ENCODE measurements at places on chromosomes 11 and 22.
A peak's percentile ranks its signal among the peaks of the same experiment; 100 is the strongest.

DNA sequence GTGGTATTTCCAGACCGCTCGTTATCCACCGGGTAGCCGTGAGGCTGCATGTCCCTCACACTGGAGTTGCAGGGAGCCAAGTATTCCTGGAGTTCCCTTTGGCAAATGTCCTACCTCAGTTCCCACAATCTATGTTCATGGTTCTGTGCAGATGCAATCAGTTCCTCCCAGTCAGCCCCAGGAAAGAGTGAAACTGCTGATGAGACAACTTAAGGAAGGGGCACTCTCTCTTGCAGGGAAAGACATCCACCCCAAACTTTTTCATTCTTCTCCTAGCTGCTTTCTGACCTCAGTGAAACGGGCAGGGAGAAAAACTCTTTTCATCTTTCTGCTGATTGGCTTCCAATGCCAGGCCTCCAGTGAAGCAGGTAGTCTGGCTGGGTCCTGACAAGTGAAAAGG is 205.1 kb upstream of the TMEM45B start:
- DNase-seq, result no peak

GRCh38 chr11:126914941-126915340 is 85.6 kb downstream of the KIRREL3 start:
- DNase-seq, result peak; percentile 88

GRCh38 chr11:77127235-77127911 is 673 bp upstream of the MYO7A start:
- DNase-seq, result no peak

DNA sequence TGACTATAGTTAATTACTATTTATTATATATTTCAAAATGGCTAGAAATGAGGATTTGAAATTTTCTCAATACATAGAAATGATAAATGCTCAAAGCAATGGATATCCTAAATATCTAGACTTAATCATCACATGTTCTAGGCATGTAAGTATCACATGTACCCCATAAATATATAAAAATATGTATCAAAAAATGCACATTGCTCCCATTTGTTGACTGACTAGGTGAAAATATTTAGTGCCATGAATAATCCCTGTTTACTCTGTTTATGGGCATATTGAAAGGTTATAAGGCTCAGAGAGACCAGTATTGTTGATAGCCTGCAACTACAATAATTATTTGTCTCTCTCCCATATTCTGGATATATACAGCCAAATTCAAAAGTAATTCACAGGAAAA is 3.1 kb downstream of the HBE1 start:
- DNase-seq, result no peak

DNA sequence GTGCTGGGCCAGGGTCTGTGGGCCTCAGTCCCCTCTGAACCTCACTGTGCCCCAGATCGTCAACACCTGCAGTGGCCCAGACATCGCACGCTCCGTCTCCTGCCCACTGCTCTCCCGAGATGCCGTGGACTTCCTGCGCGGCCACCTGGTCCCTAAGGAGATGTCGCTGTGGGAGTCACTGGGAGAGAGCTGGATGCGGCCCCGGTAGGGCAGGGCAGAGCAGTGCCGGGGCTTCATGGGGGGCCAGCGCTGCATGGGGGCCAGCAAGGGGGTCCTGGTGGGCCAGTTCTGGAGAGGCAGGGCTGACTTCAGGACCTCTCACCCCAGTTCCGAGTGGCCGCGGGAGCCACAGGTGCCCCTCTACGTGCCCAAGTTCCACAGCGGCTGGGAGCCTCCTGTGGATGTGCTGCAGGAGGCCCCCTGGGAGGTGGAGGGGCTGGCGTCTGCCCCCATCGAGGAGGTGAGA is 16.3 kb downstream of the EPS8L2 start:
- DNase-seq, result no peak

DNA sequence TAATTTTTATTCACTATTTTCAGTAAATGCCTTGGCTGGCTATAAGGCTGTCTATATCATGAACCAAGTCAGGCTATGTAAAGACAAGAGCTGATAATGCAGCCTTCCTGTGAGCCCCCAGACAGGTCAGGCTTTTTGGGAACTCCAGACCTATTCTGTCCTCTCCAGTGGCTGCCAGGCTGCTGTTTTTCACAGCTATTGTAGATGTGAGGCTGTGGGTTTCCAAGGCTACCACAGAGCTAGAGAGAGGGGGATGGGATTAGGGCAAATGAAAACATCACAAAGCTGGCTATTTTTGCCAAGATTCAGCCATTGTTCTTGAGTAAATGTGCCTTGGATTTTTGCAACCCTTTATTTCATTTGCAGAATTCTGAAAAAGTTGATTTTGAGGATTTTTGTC is 55.7 kb upstream of the SORL1-AS1 start:
- DNase-seq, result no peak

- DNase-seq, result no peak
Observed at GRCh38 chr22:35854334-35854733, 136.7 kb downstream of the APOL5 start.

- no peak for DNase-seq
Observed at GRCh38 chr11:75872887-75873416, 57.9 kb downstream of the UVRAG start.

- no peak for DNase-seq
Observed at GRCh38 chr11:48083421-48083820, 103.1 kb downstream of the PTPRJ start.

- peak; percentile 50 for DNase-seq
Observed at GRCh38 chr11:61922539-61922938, 5.2 kb upstream of the RAB3IL1 start.

DNA sequence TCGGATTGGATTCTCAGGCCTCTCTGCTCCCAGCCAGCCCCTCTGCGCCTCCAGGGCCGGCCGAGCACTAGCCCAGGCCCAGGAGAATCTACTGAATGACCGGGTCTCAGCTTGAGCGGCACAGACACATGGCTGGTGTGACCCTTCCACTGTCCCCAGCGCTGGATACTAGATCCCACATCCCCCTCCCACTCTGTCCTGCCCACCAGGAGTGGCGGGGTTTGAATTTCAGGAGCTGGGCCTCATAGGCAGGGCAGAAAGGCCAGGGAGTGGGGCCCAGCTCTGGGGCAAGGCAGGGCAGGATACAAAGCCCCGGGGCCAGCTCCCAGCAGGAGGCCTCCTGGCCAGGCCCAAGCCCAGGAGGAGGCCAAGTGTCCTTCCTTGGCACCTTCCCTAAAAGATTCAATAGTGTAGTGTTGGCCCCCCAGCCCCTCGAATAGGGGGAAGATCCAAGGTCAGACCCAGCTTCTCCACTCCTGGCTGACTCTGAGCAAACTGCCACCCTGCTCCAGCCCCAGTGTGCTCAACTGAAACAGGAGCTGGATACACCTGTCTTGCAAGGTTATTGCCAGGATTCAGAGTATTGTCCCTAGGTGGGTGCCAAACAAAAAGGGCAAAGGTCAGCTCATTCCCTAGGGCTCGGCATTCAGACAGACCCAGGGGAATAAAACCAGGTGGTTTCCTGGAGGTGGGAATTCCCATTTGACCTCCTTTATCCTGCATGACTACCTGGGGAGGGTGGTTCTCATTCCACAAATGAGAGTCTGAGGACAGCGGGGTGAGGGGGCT is 22.5 kb upstream of the TCF20 start:
- DNase-seq, result no peak

GRCh38 chr11:16685914-16686313 is 52.5 kb upstream of the C11orf58 start:
- no peak for DNase-seq

DNA sequence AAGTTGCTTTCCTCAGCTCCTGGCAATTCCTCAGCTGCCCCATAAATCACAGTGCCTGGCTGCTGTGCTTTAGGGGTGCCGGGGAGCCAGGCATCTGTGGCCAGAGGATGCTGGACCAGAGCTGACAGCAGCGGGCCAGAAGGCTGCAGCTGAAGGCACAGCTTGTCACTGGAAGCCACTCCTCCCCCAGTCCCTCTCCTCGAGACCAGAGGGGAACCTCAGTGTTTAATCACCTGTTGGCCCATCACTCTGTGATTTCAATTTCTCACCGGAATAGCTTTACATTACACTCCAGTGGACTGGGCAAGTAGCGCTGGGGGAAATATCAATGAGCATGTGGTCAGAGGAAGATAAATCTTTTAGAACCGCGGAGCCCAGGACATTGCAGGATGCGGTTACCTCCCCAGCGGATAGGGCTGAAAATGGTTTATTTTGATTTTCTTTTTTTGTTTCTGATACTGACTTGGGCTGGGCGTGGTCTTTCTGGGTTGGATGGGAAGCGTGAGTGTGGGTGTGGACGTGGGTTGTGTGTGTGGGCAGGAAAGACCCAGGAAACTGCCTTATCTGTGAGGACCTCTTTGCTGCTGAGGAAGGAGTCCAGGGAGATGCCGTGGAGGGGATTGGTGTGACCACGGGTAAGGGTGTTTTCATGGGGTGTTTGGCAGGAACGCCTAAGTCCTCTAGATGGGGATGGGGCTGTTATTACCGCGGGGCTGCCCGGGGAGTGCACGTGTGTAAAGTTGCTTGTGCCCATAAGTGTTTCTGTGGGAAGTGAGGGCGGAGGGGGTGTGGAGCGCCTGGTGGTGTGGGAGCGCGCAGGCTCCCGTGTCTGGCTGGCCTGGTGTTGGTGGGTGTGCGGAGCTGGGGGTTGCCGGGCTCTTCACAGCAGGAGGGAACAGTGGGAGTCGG is 4.0 kb downstream of the DAGLA start:
- DNase-seq, result no peak

GRCh38 chr22:39574779-39575551 is 4.4 kb downstream of the CACNA1I start:
- peak; percentile 20 for DNase-seq

- DNase-seq, result peak; percentile 71
Observed at GRCh38 chr11:75565221-75565814, 3.3 kb downstream of the SERPINH1 start.

- DNase-seq, result no peak
Observed at GRCh38 chr22:34797826-34798225, 268.1 kb upstream of the ISX start.

DNA sequence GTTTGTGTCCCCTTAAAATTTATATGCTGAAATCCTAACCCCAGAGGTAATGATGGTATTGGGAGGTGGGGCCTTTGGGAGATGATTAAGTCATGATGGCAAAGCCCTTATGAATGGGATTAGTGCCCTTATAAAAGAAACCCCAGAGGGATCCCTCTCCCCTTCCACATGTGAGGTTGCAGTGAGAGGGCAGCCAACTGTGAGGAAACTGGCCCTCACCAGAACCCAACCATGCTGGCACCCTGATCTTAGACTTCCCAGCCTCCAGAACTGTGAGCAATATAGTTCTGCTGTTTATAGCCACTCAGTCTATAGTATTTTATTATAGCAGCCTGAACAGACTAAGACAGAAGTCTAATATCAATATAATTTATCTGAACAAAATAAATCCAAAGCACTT is 27.1 kb upstream of the RRAS2 start:
- no peak for DNase-seq

- DNase-seq, result no peak
Observed at GRCh38 chr22:46578251-46578823, 40.9 kb upstream of the CELSR1 start.

GRCh38 chr22:23571486-23571885 is 8.6 kb downstream of the IGLL1 start:
- no peak for DNase-seq

- DNase-seq, result no peak
Observed at GRCh38 chr22:31897842-31898805, 46.2 kb upstream of the YWHAH start.

- DNase-seq, result no peak
Observed at GRCh38 chr22:25403284-25403810, 161.1 kb upstream of the GRK3 start.

DNA sequence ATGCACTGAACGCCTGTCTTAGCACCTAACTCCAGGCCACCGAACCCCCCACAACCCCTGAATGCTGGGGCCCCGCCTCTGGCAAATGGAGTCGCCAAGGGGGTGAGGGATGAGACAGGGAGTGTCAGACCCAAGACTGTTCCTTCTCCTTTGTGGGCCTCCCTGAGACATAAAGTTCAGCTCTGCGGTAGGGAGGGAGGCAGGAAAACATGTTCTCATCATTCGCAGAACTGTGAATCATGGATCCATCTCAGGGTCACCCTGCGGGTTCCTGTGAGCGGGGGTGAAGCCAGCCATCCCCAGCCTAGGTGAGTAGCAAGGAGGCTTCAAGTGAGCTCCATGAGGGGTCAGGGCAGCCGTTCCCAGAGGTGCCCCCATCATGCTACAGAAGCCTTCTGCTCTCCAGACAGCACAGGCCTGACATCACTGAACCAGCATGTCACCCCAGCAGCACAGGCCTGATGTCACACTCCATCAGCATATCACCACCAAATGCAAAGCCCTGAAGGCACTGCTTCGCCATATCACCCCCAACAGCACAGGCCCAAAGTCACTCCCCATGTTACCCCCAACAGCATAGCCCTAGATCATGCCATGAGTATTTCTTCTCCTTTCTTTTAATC is 27.2 kb downstream of the TMPRSS6 start:
- DNase-seq, result no peak

GRCh38 chr11:125157953-125158680 is 6.4 kb upstream of the PKNOX2 start:
- DNase-seq, result no peak

- DNase-seq, result peak; percentile 86
Observed at GRCh38 chr22:37674951-37675929, at the start of gene LGALS1. Gene LGALS1, plus strand, starts transcription at chr22:37675636. Its CDS starts 67 bp downstream, at chr22:37675703.

DNA sequence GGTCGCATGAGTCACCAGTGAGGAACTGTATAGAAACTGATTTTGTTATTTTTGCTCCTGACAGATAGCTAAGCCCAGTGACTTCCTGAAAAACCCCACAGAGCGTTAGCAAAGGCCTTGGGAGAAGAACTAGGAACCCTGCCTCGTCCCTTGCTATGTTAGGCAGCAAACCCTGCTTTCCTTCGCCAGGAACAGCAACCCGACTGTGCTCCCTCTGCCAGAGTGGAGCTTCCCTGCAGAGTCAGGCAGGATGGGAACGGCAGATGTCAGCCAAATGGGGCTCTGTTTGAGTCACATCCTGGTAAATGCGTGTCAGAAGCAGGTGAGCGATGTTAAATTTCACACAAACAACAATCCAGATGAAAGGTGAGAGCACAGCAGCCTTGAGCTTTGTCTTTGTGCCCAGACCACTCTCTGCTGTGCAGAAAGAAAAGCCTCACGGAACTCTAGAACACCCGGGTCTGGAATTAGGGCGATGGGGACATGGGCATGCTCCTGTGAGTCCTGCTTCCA is 186.6 kb downstream of the ADAMTS15 start:
- DNase-seq, result no peak

DNA sequence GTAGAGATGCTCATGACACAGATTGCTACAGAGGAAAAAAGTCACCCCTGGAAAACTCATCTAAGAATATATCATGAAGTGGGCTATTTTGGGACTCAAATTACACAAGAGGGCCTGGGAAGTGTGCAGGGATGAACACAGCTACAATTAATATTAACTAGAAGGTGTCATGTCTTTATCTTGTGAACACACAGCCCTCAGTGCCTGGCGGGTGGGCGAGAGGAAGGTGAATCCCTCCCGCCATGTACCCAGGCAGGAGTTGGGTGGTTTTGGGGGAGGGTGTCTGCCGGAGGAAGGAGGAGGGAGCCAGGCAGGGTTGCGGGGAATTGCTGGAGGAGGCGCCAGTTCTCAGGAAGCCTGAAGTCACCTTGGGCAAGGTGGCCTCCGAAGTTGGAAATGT is 5.1 kb upstream of the FAM83F start:
- no peak for DNase-seq

GRCh38 chr22:36463783-36464184 is 17.7 kb downstream of the TXN2 start:
- DNase-seq, result no peak

All from GM04503 (cell line).